T47D (cell line): ENCODE measurements at places on chromosomes 2 and 18.

GRCh38 chr2:9356261-9356660, 67.1 kb downstream of the ITGB1BP1 start:
- DNase-seq: no peak

DNA sequence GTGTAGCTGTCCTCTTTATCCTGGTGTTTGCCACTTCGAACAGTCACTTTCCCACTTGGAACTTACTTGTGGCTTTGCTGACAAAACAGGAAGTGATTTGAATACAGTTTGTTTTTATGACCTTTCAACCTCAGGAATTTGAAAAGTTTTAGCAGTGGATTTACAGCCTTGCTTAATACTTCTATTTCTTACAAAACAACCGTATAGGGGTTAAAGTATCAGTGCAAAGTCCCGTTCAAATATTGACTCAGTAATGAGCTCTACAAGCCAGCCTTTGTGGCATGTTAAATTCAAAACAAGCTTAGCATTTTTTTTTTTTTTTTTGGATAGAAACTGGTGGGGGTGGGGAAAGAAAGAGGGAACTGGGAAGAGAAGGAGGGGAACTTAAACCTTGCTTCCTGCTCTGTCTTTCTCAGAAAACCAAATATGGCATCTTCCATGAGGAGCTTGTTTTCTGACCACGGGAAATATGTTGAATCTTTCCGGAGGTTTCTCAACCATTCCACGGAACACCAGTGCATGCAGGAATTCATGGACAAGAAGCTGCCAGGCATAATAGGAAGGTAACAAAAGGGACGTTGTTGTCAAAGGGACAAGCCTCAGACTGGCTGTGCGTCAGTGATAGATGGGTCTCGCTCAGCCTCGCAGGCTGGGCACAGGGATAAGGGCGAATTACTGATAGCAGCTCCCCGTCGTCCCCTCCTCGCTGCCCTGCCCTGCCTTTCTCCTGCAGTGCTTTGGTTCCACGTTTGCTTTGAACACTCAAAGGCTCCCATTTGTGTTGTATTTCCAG, at the start of gene HNMT:
Gene HNMT, plus strand, starts transcription at position 408 of the 793 bp plus-strand sequence. Its CDS starts 19 bp downstream, at position 427.
- DNase-seq: peak; percentile 40

- DNase-seq: no peak
These were observed 66.0 kb downstream of the PAX3 start for GRCh38 chr2:222232839-222233238.

DNA sequence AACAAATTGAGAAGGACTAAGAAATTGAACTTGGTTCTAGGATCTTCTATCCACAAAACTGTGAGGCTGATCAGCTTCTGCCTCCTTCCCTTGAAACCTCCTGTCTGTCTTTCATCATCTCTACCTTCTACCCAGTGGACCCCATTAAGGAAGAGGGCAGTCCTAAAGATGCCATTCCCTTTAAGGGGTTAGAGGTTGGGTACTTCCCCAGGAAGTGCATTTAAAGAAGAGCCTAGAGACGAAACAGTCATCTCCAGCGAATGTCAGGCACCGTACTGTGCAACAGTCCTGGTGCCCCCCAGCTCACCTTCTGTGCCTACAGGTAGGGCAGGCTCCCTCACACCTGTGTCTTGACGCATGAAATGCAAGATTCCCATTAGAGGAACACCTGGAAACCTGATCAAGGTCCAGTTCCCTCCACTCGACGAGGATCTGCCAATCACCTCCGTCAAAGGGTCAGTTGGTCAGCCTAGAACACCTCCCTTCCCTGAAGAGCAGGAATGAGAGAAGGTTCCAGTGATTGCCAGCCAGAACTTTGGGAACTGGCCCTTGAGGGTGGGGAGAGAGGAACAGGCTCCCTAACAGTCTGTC, 20.9 kb downstream of the LOXHD1 start:
- DNase-seq: no peak

DNA sequence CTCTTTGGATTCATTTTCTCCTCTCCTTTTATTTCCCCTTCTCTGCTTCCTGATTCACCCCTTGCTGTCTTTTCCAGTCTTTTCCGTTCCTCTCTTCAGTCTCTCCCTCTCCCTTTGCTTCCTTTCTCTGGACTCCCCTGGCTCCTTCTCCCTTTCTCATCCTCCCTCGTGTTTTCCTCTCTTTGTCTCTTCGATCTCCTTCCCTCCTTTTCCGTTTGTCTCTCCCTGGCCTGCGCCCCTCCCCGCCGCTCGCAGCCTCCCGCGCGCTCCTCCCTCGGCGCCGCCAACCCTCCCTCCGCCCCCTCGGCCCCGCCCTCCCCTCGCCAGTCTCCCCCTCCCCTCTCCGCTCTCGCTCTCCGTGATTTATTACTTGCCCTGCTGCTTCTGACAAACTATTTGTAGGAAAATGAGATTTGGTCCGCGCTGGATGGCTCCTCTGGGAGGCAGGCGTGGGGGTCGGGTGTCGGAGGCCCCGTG, 46.0 kb upstream of the PAX8 start:
- DNase-seq: peak; percentile 56
